ENCODE measurements at places on chromosomes 1 and 21.

GRCh38 chr1:72283307-72284083, 1.2 kb upstream of the NEGR1 start:
- DNase-seq: peak; percentile 90

DNA sequence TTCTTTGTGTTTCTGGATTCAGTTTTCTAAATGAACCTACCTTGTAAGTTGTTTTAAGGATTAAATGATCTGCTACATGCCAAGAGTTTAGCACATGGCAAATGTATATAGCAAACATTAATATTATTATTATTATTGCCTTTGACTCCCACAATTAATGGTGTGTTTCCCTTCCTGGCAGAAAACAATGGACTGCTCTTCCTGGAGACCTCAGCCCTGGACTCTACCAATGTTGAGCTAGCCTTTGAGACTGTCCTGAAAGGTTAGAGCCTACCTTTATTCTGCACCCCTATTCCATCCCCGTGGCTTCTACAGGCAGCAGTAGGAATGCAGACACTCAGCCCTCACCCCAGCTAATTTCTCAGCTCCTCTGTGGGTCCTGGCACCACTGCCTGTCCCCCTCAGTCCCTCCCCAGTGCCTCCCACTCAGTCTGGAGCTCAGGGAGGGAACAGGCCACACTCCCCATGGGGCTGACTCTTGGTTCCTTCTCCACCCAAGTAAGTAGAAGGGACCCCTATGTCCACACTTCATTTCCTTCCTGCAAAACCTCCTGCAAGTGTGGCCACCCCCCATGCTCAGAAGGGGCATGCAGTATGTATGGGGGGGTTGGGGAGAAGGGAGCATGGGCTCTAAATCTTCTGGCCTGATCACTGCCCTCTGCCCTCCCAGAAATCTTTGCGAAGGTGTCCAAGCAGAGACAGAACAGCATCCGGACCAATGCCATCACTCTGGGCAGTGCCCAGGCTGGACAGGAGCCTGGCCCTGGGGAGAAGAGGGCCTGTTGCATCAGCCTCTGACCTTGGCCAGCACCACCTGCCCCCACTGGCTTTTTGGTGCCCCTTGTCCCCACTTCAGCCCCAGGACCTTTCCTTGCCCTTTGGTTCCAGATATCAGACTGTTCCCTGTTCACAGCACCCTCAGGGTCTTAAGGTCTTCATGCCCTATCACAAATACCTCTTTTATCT, 8.8 kb downstream of the RAB25 start:
- DNase-seq: no peak

GRCh38 chr1:53637511-53638359, 101.2 kb downstream of the GLIS1 start:
- DNase-seq: no peak

- peak; percentile 35 for DNase-seq
These were observed 3.1 kb downstream of the PTAFR start for GRCh38 chr1:28173151-28173979.

DNA sequence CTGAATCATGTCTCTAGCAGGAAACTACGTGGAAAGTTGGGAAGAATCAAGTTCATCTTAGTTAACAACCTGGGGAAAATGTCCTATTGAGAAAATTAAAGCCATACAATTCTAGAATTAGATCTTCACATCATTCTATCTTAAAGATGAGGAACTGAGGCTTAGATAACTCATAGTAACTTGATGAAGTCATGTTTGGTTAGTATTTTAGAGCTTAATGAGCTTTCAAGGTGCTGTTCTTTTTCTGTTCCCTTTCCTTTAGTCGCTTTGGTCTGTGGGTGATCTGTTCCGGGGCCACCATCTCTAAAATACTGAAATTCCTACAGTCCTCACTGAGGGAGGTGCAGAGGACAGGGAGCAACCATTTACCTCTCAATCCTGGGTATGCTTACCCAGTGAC, 4.3 kb upstream of the GLUL start:
- no peak for DNase-seq

DNA sequence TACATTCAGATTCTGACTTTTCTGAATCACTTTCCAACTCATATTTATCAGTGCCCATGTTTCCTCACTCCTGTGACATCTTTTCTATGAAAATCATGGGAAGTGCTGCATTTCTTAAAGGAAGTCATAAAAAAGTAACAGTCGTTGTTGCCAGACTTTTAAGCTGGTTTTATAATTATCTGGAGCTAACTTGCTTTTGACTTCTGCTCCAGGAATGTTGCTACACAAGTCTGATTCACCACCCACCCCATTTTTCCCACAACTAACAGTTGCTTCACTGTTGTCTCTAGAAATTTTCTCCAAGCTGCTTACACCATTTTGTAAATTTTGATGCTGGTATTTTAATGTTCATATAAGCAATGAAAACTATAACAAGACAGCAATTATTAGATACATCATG, 12.2 kb downstream of the FCRLB start:
- peak; percentile 69 for DNase-seq

DNA sequence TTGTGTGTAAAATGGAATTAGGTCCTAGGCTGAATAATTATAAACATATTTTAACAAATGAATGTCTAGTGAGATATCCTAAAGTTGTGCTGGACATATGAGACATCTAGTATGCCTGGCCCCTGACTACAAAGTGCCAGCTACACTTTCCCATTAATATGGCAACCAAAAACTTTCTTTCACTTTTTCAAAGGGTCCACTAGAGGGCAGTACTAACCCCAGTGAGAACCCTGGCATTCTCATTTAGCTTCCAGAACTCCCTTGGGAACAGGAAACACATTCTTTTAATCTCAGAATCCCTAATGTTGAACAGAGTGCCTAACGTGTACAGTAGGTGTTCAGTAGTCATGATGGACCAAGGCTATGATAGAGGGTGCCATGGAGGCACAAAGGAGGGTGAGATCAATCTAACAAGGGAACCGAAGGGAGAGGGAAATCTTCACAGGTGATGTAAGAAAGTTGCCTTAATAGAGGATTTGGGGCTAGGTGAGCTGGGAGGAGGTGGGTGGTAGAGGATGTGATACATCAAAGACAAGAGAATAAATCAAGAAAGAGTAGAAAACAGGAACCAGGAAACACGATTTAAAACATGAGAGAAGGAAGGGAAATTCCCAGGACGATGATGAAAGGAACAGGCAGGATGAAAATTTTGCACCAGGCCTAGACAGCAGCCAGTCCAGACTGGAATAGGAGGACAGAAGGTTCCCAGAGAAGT, 41.6 kb downstream of the NSL1 start:
- peak; percentile 55 for DNase-seq

- no peak for DNase-seq
These were observed 6.7 kb downstream of the MATN1 start for GRCh38 chr1:30716646-30717045.

- DNase-seq: no peak
These were observed 54.5 kb downstream of the GNG4 start for GRCh38 chr1:235595079-235595478.

DNA sequence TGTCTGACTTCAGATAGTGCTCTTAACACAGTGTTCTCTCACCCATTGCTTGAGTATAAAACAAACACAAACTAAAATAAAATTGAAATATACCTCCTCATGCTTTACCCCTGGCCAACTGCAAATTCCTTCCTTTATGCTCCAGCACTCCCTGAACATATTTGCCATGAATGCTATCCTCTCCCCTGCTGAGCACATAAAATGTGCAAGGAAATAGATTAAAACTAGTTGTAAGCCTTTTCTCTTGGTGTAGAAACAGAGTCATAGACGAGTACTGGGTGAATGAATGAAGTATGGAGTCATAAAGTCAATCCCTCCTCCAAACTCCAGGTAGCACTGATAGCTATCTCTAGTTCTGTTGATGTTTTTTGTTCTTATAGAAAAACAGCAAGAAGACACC, 2.6 kb downstream of the GPR161 start:
- no peak for DNase-seq

DNA sequence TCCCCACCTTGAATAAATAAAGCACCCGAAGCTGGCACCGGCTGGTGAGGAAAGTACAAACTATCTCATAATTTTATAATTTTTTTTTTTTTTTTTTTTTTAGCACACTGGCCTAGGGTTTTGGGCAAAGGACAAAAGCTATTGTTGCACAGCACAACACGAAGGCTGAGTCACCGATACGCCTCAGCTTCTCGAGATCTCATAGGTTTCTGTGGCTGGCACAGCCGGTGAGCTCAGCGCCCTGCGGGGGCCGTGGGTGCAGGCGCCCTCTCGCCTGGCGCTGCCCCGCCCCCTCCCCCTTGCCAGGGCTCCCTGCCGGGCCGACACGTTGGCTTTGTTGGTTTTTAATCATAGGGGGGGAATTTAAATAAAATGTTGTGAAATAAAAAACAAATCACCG, 17.2 kb downstream of the CASZ1 start:
- DNase-seq: no peak

DNA sequence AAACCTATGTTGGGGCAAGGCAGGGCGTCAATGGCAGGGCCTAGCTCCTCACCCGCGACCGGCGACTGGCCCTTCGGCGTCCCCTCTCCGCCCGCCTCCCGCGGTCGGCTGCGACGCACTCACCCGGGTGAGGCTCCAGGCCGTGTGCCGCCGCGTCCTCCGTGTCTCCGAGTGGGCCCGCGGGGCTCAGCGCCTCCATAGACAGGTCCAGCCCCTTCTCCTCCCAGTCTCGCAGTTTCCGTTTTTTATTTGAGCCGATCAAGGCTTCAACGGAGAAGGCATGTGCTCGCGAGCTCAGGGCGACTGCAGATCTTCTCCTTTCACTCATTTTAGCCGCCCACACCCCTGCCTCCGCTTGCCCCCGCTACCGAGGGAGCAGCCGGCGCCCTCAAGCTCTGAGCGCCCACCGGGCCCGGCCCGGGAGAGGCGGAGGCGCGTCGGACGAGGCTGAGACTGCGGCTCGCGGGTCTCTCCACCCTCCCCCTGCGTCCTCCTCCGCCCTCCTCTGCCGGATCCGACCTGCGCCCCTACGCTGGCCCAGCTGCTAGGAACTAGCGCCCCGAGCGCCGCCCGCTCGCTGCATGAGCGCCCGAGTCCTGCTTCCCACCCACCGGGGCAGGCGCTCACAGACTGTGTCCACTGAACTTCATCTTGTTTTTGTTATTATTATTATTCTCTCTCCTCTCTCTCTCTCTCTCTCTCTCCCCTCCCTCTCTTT, 516 bp downstream of the TBX15 start:
- DNase-seq: no peak

DNA sequence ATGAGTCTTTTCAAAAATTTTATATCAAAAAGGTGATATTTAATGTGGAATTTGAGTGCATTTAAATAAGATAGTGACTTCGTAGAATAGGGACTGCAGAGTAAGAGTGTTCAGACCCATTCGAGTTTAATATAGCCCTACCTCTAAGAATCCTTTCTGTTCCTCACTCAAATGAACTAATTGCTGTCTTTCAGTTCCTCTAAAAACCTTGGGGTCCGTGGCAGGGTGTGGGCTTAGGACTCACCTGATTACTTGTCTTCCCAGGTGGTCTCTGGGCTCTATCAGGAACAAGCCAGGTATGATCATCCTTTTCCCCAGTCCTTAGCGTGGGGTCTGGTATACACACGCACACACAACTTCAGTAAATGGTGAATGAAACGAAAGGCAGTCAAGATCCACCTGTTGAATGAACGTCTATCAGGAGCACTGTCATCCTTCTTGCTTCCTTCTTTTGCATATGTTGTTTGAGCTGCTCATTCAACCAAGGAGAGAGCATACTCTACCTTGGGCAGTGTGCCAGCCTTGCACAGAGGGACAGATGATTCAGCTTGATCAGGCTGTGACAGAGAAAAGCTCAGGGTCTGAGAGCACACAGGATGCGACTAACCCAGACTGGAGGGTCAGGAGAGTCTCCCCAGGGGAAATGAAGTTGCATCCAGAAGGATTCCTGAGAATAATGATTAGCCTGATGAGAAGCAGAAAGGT, 1.2 kb upstream of the RNF11 start:
- peak; percentile 25 for DNase-seq

DNA sequence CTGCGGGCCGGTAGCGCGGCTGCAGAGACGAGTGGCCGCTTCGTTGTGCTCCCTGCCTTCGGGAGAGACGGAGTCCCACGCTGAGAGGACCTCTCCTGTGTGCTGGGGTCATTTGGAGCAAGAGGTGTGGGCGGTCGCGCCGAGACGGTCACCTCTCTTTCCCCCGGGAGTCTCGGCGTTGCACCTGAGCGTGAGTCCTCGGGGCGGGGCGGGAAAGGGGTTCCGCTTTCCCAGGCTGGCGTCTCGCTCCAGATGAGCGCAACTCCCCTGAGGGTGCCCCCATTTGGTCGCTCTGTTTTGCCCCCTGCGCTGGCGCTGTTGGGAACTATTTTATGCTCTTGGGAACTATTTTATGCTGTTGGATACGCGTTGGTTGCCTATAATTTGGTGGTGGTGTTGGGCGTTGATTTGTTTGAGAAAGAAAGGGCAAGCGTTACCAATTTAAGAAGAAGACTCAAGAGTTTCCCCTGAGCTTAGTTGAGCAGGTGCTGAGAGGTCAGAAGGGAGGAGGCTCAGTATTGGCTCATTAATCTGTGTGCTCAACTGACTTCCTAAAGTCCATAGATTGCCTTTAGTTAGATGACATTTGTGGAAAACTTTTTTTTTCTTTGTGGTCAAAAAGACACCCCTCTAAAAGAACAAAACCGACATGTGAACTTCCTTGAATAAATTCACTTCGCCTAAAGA, 683 bp downstream of the LRRC8B start:
- no peak for DNase-seq

- DNase-seq: peak; percentile 26
These were observed 1.4 kb upstream of the MIA3 start for GRCh38 chr1:222616525-222616924.

GRCh38 chr1:6180268-6180706, at the start of gene CHD5:
CHD5 (minus strand) TSS chr1:6180321; CDS start chr1:6180023, 298 bp downstream.
- DNase-seq: no peak

DNA sequence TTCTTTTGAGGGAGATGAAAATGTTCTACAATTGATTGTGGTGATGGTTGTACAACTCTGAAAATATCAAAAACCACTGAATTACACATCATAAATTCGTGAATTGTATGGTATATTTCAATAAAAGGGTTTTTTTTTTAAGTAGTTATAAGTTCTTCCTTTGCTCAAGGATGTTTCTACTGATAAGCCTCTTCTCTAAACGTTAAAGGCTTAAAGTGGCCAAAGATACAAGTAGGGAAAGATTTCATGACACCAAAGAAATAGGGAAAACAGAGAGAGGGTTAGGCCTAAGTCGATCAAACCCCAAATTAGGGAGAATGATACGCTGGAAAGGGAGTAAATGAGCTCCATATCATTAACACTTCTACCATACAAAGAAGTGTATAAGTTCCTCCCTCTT, 4.1 kb downstream of the KDM5B start:
- DNase-seq: no peak

- peak; percentile 89 for DNase-seq
These were observed at the start of gene UBIAD1 for GRCh38 chr1:11272832-11273594. UBIAD1 (plus strand) TSS chr1:11273198; CDS start chr1:11273532, 334 bp downstream.

- DNase-seq: no peak
These were observed 779.7 kb downstream of the USP25 start for GRCh38 chr21:16509476-16509875.

DNA sequence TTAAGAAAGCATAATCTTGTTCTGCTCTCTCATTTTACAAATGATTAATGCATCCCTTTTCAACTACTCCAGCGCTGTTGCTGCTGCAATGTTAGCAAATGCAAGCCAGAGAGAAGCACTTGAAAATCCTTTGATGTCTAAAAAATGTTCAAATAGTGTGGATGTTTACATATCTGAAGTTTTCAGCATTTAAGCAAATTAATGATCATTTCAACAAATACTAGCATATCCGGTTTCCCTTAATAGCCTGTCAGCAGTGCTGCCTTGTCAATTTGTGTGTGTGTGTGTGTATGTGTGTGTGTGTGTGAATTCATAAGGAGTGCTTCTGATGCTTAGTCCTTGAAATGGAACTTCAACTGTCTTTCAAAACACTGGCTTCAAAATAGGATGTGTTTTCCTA, 48.1 kb upstream of the WNT2B start:
- no peak for DNase-seq

- no peak for DNase-seq
These were observed 561.0 kb downstream of the LTN1 start for GRCh38 chr21:28431527-28432200.

GRCh38 chr1:177080564-177080963, 83.9 kb downstream of the ASTN1 start:
- no peak for DNase-seq

Data from umbilical cord (tissue), 2 donors.